ENCODE measurements at places on chromosomes 2 and 18. TPM values are rescaled to one million over a fixed set of nuclear protein-coding genes. Genes with fewer than 3 reads are reported as not detected.
A peak's percentile ranks its signal among the peaks of the same experiment; 100 is the strongest.

DNA sequence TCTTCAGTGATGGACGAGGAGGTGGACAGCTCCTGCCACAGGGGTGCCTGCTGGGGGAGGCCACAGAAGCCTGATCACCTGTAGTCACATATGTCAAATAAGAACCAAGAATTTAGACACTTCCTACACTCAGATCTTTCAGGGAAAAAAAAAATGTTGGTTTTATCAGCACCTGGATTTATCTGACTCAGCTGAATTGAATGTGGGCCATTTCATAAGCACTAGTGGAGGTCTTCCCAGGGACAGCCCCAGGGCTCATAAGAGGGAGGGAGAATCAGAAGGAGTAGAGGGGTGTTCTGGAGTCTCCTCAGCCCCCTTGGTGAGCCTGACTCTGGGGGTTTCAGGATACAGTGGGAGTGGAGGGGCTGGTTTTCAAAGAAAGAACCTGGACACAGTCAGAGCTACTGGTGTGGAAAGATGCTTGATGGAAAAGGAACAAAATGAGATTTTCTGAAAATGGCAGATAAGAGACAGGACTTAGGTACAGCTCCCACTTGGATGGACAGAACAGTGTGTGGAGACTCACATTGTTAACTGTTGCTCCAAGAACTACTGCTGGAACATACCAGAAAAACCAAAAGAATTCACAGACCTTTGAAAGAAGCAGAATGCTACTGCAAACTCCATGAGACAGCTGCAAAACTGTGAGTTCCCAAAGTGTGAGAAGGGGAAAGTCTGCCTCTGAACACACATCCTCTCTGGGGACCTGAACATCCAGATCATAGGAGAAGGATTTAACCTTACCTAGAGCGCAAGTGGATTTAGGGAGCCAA is 45.4 kb downstream of the LCT start:
- DNase-seq: no peak

DNA sequence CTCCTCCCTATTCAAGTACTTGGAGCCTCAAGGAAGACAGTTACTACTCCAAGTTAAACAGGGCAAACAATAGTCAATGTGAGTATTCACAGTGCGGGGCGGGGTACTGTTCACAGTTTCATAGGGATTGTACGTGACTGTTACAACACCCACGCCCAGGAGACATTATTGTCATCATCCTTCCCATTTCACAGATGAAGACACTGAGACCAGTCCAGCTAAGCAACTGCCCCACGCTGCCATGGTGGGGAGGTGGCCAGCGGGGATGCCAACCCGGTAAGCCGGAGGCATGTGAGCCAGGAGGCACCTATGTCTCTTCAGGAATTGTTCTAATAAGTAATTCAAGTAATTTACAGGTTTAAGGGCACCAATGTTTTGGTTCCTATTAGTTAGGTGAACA is 982 bp downstream of the HJURP start:
- DNase-seq: no peak

GRCh38 chr2:128817171-128817570 is 498.5 kb upstream of the HS6ST1 start:
- peak; percentile 28 for DNase-seq

- no peak for DNase-seq
Measured at GRCh38 chr2:206273905-206274304, 558 bp upstream of the ZDBF2 start.

DNA sequence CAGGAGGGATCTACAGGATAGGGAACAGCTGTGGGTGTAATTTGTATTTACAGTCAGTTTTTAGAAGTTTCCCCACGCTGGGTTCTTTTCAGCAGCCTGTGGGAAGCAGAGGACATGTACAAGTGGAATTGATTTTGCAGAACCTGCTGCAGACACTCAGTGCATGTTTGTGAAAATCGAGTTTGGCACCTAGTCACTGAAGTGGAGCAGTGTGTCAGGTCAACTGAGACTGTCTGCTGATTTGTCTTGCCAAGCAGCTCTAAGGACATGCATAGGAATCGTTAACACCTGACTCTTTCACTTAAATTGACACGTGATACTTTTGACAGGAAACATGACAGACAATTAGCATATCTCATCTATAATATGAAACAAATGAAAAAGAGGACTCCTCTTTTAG is 416.6 kb downstream of the TMX3 start:
- DNase-seq: no peak

DNA sequence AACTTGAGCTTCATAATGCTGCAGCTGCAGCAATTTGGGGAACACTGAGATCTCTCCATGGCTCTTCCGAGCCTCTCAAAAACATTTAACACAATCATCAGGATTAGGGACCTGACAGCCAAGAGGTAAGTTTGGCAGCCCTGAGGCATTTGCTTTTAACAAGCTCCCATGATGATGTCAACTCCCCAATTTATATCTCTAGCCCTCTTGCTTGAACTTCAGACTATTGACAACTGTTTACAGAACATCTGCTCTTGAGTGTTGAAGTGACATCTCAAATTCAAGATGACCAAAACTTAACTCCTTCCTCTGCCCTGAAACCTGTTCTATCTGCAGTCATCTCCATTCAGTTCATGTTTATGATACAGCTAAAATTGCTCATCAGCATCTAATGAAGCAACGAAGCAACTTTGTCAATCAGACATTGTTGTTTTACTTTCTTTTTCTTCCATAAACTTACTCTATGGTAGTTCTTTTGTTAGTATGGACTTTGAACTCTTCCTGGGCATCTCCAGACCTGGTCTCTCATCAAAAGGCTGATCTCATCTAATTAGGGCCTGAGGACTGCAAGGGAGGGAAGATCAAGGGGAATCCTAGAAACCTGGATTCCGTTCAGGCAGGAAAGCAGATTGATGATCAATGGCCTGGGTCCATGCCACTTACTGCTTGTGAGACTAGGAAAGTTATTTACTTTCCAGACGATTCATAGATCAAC is 48.1 kb downstream of the SEMA4F start:
- DNase-seq: no peak

DNA sequence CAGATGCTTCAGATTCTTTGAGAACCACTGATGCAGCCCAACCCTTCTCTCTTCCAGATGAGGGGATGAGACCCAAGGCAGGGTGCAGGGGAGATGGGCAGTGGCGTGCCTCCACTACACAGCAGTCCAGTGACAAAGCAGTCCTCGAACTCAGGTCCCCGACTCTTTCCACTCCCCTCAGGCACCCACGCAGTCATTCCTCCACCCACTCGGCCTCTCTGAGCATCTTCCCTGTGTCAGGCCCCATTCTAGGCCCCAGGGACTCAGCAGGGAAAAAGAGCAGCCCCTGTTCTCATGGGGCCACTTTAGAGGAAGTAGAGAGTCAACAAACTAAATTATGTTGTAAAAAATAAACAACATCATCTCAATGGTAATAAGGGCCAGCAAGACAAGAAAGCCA is 15.2 kb downstream of the KCNK3 start:
- no peak for DNase-seq

DNA sequence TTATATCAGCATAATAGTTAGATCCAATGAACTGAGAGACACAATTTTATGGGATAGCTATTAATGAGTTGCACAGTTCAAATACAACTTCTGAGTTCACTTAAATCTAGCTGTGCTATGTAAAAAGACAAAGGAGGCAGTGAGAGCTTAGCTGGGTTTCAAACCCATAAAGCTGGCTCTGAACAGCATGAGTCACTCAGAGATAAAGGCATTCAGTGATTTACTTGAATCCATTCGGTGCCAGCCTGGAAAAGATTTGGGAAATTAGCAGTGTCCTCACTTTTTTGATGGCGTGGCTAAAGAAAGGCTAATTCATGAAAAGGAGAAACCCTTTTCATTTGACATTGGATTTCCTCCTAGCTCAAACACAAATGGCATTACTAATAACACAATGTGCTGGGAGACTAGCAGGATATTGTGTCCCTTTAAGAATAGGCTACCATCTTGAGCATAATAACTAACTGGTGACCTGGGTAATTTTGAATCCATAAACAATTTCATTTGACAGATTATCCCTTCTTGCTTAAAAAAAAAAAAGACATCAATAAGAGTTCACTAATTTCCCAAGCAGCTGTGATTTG is 98.4 kb upstream of the NEUROD1 start:
- DNase-seq: no peak

GRCh38 chr2:239806758-239807434 is 218.2 kb downstream of the NDUFA10 start:
- DNase-seq: no peak

DNA sequence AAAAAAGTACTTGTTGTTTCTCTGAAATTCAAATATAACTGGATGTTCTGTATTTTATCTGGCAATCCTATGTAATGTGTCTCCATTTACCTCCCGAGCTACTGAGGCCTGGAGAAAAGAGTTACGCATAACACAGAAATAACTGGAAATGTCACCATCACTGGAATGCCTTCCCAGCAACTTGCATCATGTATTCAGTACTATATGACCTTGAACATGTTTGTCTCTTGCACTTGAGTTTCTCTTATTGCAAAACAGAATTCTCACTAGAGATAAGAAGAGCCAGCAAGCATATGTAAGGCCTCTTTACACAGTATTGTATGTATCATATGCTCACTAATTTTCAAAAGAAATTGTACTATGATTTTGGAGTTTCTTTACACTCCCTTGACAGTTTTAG is 99.6 kb upstream of the CTAGE1 start:
- DNase-seq: no peak

DNA sequence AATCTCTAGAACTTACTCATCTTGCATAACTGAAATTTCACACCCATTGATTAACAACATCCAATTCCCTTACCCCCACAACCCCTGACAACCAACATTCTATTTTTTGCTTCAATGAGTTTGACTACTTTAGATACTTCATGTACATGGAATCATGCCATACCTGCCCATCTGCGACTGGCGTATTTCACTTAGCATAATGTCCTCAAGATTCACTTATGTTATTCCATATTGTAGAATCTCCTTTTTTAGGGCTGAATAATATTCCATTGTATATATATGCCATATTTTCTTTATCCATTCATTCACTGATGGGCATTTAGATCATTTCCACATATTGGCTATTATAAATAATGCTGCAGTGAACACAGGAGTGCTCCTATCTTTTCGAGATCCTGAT is 13.8 kb downstream of the CTAGE1 start:
- no peak for DNase-seq

GRCh38 chr2:127597046-127597983 is 48.6 kb upstream of the GPR17 start:
- no peak for DNase-seq

GRCh38 chr2:111182121-111182520 is 61.4 kb downstream of the BCL2L11 start:
- DNase-seq: no peak

The SLC11A1 gene
- polyA plus RNA-seq: 19.7 TPM

The STEAP3 gene
- 10.6 TPM for polyA plus RNA-seq

GRCh38 chr2:193153576-193153975 is 958.8 kb upstream of the TMEFF2 start:
- peak; percentile 13 for DNase-seq

DNA sequence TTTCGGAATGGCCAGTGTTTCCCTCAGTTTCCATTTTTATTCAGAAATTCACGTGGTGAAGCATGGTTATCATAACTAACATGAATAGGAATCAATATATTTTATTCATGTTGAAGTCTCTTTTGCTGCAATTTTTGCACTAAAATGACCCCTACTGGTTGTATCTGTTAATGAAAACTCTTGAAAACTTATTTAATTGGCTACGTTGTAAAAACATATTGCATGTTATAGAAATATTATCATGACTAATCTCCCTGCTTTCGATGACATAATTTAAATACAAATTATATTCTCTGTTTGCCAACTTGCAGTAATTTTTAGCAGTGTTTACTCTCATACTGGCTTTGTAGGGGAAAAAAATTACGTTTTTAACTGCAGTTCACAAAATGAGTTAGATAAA is 3.5 kb downstream of the CRIM1 start:
- DNase-seq: no peak

GRCh38 chr2:158501301-158501700 is 44.5 kb downstream of the PKP4 start:
- no peak for DNase-seq

The PEX13 gene
- 12.9 TPM for polyA plus RNA-seq

DNA sequence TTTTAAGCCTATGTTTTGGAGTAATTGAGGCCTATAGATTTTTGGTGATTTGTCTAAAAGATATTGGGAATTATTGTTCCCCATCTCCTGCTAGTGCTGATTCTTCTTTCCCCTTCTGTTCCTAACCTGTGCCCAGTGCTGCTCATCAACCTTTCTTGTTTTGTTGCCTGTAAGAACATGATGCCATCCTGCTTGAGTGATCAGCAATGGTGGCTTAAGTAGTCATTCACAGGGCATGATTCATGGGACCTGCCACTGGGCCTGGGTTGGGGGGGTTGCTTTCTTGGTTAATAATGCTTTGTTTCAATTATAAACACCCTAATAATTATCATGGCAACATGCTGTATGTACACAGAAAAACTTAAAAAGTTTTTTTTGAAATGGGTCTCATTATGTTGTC is 562.9 kb upstream of the SETBP1 start:
- DNase-seq: no peak

The TFCP2L1 gene
- 0.41 TPM for polyA plus RNA-seq

GRCh38 chr18:56770097-56770496 is 118.9 kb downstream of the WDR7 start:
- DNase-seq: no peak

GRCh38 chr2:38074058-38074763 is 1.7 kb downstream of the CYP1B1 start:
- no peak for DNase-seq

DNA sequence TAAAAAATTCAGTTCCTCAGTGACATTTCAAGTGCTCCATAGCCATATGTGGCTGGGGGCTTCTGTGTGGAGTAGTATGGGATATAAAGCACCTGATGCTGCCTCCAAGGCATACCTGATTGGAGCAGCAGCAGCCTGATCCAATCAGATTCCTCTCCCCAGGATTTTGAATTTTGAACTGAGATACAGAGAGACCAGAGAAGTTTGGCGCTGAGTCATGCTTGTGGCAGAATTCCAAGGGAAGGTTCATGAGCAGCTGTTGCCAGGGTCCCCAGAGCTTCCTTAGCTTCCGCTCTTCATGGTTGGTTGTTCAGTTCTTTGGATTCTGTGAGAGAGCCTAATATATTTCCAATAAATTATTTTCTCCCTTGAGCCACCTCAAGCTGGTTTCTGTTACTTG is 29.0 kb upstream of the CFAP36 start:
- no peak for DNase-seq

DNA sequence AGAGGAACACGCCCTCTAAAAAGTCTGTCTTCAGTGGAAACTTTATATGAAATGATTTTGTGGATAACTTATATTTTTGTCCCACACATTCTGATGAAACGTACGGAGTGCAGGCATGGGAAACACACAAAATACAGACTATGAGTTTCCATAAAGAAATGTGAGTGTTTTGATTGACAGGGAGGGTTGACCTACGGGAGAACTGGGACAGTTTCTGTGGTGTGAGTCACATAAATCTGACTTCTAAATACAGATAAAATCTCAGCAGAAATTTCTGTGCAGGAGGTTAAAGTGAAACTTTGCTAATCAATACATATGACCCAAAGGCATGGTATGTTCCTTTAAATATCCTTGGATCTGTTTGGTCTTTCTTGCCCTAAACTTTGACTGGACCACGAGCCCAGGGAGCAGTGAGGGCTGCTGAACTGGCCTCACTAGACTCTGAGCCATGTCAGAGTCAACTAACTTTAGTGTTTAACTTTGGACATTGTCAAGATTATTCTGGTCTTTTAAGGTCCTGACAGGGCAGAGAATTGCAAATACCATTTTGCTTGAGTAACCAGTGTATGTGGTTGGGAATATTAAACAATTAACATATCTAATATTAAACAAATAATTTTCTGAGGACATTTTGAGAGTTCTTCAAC is 206.9 kb upstream of the LYPD1 start:
- no peak for DNase-seq

GRCh38 chr2:145739681-145740080 is 1219.8 kb upstream of the ZEB2 start:
- no peak for DNase-seq

The WDR43 gene
- polyA plus RNA-seq: 17.7 TPM

Data from urinary bladder (tissue), 4 donors.